ENCODE measurements at places on chromosomes 3 and 15.

GRCh38 chr3:128217702-128218547 is 64.6 kb downstream of the EEFSEC start:
- no peak overlapping the region for H3K4me3 ChIP-seq
- no peaks in the 10 kb centered on the region for H3K36me3 ChIP-seq
- H3K27ac ChIP-seq: no peak overlapping the region
- peaks cover 2% of the 10 kb centered on the region for H3K4me1 ChIP-seq
- no peak for DNase-seq

GRCh38 chr3:103729547-103729946 is 1294.7 kb downstream of the ZPLD1 start:
- no peaks in the 10 kb centered on the region for H3K27me3 ChIP-seq
- no peaks in the 10 kb centered on the region for H3K4me1 ChIP-seq
- no peak overlapping the region for H3K27ac ChIP-seq
- no peak for DNase-seq
- no peaks in the 10 kb centered on the region for H3K36me3 ChIP-seq

DNA sequence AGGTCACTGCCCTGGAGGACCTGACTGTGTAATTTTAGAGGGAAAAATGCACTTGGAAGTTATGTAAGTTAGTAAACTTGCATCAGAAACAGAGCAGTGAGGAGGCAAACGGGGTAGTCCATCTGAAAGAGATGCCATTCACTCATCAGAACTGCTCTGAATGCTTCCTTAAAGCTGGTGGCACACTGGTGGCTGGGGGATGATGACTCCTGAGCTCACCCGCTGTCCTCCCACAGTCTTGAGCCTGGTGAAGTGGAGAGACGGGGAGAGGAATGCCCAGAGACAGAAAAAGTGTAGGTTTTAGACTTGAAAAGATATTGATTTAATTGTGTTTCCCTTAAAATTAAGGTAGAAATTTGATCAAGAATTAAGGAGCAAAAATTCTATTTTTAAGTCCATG is 46.5 kb upstream of the LARS2 start:
- no peaks in the 10 kb centered on the region for H3K27me3 ChIP-seq
- no peaks in the 10 kb centered on the region for H3K36me3 ChIP-seq
- no peak overlapping the region for H3K4me3 ChIP-seq
- DNase-seq: no peak
- H3K27ac ChIP-seq: no peak overlapping the region

DNA sequence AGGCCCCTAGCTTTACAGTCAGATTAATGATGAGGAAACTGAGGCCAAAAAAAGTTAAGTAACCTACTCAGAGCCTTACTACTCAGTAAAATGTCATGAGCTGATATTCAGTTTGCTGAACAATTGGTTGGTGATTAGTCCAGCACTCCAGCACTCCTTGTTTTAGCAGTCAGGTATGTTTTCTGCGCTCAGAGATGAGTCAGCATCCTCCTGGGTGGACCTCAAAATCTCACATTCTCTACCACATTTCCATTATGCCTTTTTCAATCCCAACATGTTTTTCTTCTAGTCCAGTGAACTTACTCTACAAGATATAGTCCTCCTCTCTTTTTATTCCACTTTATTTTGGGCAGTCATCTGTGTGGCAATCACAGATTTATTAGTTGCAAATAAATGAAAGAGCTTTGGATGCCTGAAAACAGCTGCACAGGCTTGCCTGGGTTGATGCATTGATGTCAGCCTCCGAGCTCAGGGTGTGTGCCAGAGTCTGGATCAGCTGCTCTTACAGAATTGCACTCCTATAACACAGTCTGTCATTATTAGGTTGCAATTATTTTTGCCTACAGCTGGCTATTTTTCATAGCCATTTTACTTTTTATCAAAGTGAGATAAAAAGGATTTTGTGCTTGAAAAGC is 133.2 kb downstream of the ARPP21 start:
- no peak for DNase-seq
- no peaks in the 10 kb centered on the region for H3K36me3 ChIP-seq
- H3K27ac ChIP-seq: no peak overlapping the region
- no peaks in the 10 kb centered on the region for H3K4me1 ChIP-seq

- H3K36me3 ChIP-seq: no peaks in the 10 kb centered on the region
- DNase-seq: peak; percentile 33
- no peak overlapping the region for H3K27ac ChIP-seq
- H3K27me3 ChIP-seq: no peaks in the 10 kb centered on the region
Measured at GRCh38 chr3:36891701-36892160, 53.1 kb downstream of the TRANK1 start.

GRCh38 chr3:186464424-186465093 is 79.6 kb downstream of the CRYGS start:
- no peaks in the 10 kb centered on the region for H3K27me3 ChIP-seq
- no peaks in the 10 kb centered on the region for H3K4me1 ChIP-seq
- H3K4me3 ChIP-seq: no peak overlapping the region
- no peak for DNase-seq
- no peak overlapping the region for H3K27ac ChIP-seq

- DNase-seq: no peak
- H3K27ac ChIP-seq: no peak overlapping the region
- no peaks in the 10 kb centered on the region for H3K36me3 ChIP-seq
- no peak overlapping the region for H3K4me3 ChIP-seq
- peaks cover 1% of the 10 kb centered on the region for H3K27me3 ChIP-seq
Measured at GRCh38 chr3:28651159-28651558, 302.5 kb upstream of the AZI2 start.
